ENCODE measurements at places on chromosomes 11 and 22.

- no peak for DNase-seq
Observed at GRCh38 chr11:65317025-65317786, 2.5 kb downstream of the CDC42EP2 start.

- no peak for DNase-seq
Observed at GRCh38 chr22:49688516-49689254, 139.0 kb downstream of the BRD1 start.

DNA sequence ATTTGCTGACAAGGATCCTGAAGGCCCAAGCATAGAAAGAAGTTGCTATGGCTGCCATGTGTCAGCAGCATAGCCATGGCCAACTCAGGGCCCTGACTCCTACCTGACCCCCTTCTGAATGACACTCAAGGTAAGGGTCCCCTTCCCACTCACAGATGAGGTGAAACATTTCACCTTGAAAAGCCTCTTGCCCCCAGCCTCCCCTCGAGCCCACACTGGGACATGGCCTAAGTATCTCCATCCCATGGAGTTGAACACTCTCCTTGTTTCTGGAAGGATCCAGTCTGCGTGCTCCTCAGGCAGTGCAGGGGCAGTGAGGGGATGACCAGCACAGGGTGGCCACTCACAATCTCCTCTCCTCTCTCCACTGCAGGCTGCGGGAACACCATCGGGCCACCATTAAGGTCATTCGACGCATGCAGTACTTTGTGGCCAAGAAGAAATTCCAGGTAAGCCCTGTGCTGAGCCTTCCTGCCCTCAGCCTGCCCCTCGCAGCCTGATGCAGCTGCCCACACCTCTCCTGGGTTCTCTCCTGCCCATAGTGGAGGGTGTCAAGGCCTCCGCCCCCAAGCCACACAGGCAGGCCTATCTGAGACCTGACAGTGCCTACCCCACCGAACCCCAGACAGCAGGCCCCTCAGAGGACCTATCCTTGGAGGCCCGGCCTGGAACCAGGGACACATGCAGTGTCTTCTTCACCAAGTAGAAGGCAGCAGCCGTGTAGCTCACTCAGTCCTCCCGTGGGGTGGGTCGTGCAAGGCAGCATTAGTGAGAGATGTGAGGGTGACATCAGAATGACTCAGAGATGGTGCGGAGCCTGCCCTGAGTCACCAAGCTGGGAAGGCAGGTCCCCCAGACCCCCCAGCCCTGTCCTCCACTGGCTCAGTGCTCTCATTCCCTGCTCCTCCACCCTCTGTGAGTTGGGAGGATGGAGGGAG, 68.9 kb upstream of the KCNQ1OT1 start:
- no peak for DNase-seq

GRCh38 chr11:75305993-75306392, 45.5 kb downstream of the ARRB1 start:
- DNase-seq: no peak

GRCh38 chr11:41988951-41989572, 529.6 kb upstream of the LRRC4C start:
- no peak for DNase-seq

GRCh38 chr11:128688031-128688713, 5.7 kb upstream of the FLI1 start:
- no peak for DNase-seq

DNA sequence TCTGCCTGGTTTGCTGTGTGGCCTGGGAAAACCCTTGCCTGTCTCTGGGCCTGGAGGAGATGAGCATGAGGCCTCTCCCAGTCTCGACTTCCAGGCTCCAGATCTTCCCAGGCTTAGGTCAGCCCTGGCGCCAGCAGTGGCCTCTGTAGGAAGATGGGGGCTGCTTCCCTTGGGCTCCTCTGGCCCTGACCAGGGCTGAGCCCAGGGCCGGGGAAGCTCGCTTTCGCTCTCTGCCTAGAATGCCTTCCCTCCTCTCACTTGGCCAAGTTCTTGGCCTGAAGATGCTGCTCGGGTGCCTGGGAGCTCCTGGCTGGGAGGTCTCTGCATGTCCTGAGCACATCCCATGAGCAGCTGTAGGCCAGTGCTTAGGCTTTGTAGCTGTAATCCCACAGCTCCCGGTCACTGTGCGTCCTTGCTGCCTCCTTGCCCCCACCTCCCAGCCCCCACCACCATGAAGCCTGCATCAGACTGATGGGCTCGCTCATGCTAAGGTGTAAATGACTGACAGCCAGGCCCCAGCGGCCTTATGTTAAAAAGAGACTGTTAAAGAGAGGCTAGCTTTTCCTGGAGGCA, 25.5 kb downstream of the SHISAL1 start:
- DNase-seq: no peak

- peak; percentile 74 for DNase-seq
Observed at GRCh38 chr22:35479985-35480550, 60.6 kb upstream of the RASD2 start.

DNA sequence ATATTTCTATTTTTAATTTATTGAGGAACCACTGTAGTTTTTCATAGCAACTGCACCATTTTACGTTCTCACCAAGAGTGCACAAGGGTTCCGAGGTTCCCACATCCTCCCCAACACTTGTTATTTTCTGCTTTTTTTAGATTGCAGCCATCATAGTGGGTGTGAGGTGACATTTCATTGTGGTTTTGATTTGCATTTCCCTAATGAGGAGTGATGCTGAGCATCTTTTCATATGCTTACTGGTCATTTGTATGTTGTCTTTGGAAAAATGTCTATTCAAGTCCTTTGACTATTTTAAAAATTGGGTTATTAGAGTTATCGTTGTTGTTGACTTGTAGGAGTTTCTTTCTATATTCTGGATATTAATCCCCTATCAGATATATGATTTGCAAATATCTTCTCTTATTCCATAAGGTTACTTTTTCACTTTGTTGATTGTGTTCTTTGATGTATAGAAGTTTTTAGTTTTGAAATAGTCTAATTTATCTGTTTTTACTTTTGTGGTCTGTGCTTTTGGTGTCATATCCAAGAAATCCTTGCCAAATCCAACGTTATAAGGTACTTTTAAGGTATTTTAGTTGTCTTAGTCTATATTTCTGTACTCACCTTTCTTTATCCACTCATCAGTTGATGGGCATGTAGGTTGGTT, 9.0 kb downstream of the NEAT1 start:
- DNase-seq: peak; percentile 9

DNA sequence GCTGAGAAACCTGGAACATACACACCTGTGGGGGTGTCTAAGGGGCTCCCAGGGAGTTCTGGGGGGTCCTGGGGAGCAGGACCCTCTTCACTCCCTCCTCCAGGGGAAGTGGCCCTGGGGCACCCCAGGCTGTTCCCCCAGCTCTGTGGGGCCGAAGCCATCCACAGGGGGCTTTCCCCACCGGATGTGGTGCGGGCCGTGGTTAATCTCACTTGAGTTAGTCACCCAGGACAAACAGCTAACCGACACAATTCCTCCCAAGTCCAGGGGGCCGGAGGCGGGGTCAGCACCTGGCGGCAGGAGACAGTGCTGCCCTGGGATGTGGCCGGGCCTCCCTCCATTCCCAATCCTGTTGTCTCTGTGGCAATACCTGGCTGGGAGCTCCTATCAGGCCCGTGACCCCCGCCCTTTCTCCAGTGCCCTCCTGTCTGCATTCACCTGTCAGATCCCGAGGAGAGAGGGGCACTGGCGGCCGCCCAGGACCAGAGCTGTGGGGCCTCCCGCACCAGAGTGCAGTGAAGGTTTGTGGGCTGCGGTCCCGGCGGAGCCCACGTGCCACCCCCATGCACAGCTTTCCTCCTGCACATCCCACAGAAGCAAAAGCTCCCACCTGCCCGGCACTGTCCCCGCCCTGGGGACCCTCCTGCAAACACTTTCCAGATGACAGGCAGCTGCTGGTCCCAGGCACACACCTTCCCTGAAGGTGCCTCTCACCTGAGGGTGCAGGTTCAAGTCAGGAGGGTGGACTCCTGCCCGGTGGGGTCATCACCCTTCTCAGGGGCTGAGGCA, 5.2 kb upstream of the MUC5AC start:
- DNase-seq: peak; percentile 59

DNA sequence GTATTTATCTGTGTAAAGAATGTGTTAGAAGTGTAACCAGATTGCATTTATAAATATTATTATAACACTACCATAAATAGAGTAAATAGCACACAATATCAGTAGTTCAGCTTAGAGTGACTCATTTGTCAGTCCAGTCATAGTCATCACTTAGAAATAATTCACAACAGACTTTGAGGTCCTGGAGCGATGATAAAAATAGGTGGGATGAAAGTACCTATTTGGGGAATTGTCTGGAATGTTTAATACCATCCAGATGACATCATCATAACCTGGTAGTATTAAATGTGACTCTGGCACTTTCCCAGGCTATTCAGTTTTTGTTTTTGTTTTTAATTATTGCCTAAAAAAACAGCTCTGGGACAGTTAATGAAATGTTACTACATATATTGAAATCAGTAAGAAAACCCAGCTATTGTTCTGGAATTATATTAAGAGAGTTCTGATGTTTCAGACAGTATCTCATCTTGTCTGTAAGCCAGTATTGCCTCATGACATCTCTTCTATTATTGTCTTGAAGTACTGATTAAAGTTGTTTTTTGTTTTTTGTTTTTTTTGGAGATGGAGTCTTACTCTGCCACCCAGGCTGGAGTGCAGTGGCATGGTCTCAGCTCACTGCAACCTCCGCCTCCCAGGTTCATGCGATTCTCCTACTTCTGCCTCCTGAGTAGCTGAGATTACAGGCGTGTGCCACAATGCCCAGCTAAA, 74.8 kb downstream of the SIK2 start:
- no peak for DNase-seq

GRCh38 chr11:17300372-17300771, 23.8 kb downstream of the NUCB2 start:
- no peak for DNase-seq

DNA sequence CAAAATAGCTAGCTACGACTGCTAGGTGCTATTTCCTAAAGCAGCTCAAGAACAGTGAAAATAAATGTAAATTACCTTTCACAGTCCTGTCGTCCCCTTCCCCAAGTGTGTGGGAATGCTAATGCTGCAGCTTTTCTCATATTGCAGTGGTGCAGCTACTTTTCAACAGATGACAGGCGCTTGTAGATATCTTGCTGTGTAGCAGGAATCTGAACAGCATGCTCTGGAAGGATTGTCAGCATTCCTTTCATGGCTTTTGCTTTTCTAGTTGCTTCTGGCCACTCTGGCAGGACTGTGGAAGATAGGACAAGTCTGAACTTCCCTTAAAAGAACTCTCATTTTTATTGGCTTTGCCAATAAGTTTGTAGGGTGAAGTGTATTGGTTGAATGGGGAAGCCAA, 18.8 kb downstream of the FAR1 start:
- no peak for DNase-seq

GRCh38 chr11:66632952-66633351, 5.6 kb upstream of the RBM4 start:
- DNase-seq: no peak

DNA sequence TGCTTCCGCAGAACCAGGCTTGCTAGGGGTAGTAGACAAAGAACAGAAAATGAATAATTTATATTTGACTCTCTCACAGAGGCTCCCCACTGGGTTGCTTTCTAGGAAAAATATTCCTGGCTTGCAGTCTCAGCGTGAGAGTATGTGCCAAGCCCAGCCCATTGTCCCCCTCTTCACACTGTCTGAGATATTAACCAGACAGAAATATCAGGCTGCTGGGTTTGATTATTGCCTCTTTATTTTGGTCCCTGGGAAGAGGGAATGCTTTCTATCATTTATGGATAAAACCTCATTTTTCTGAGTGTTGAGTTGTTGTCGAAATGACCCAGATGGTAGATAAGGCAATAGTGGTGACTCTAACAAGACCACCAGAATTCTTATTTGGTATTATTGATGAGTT, 367.9 kb downstream of the METTL15 start:
- no peak for DNase-seq

GRCh38 chr11:72589802-72590761, 84.1 kb downstream of the PDE2A start:
- DNase-seq: no peak

DNA sequence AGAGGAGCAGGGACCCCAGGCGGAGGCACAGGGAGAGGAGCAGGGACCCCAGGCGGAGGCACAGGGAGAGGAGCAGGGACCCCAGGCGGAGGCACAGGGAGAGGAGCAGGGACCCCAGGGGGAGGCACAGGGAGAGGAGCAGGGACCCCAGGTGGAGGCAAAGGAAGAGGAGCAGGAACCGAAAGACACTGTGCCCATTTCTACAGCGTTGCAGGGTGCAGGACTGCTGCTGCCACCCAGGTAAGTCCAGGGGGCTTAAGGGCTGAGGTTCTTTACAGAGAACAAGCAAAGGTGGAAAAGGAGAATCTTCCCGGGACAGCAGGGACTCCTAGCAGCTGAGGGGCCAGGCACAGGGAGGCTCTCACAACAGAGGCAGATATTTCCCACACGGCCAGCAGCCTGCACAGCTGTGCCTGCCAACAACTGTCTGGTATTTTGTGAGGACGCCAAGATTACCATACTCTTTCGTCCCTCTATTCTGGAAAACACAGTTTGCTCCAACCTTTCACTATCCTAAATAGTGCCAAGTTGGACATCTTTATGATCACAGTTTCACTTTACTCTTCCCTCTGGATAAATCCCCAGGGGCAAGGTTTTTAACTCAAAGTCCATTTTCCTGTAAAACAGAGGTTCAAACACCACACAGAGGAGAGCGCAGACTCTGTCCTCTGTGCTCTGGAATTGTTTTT, 39.4 kb downstream of the SHANK2 start:
- no peak for DNase-seq

- DNase-seq: peak; percentile 90
Observed at GRCh38 chr22:30802202-30803166, 107.8 kb downstream of the OSBP2 start.

GRCh38 chr22:30183861-30184278, 62.7 kb downstream of the LIF start:
- DNase-seq: no peak

- DNase-seq: no peak
Observed at GRCh38 chr11:13367115-13367514, 89.5 kb downstream of the BMAL1 start.

- peak; percentile 85 for DNase-seq
Observed at GRCh38 chr11:102111011-102111786, 952 bp downstream of the YAP1 start.

DNA sequence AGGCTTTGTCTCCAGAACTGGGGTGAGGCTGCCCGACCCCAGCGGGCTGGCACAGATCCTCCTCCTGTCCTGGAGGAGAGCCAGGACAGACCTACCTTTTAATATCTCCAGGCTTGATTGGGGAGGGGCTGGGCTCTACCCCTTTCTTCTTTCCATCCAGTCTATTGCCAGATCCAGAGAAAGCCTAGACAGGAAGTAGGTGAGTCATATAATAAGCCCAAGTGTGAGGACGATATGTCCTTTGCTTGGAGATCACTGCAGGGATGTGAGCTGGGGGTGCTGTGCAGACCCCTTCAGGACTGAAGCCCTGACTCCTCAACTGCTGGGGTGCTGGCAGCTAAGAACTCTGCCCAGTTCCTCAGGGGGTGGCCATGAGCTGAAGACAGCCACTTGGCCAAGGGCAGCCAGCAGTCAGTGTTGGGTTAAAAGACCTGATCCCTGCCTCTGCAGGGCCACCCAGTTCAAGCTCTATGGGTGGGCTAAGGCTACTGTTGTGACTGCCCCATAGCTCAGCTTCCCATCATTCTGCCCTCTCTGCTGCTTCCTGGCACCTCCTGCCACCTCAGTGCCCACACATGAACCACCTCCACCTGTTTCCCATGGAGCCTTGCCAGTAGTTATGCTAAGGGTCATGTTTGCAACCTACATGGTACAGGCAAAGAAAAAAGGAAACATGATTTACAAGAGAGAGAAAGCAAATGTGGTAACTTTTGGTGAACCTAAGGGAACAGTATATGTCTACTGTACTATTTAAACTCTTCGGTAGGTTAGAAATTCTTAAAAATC, 8.3 kb upstream of the C22orf39 start:
- DNase-seq: no peak

- DNase-seq: no peak
Observed at GRCh38 chr22:19884161-19884953, 29.7 kb upstream of the GNB1L start.

GRCh38 chr11:87724358-87724757, 450.9 kb downstream of the RAB38 start:
- no peak for DNase-seq
